A172 (cell line): ENCODE measurements at places on chromosomes 16 and 17. TPM values are rescaled to one million over a fixed set of nuclear protein-coding genes. Genes with fewer than 3 reads are reported as not detected.

The QRICH2 gene
- total RNA-seq, result 2.1 and 2.8 TPM in 2 replicates

The ZNF385C gene
- not detected in 2 replicates for total RNA-seq

The PDXDC1 gene
- total RNA-seq, result 80.5 and 89.8 TPM in 2 replicates

The ZNF785 gene
- total RNA-seq, result not detected in 2 replicates

The HOXB5 gene
- total RNA-seq, result 2.0 and 2.4 TPM in 2 replicates

The CEP295NL gene
- 0.81 and 0.89 TPM in 2 replicates for total RNA-seq

The ZSCAN10 gene
- total RNA-seq, result not detected in 2 replicates

The EVPL gene
- total RNA-seq, result not detected in 2 replicates

The CPNE7 gene
- 4.7 and 18.5 TPM in 2 replicates for total RNA-seq

The PPY gene
- not detected in 2 replicates for total RNA-seq

The ARL5C gene
- not detected in 2 replicates for total RNA-seq

The CA10 gene
- total RNA-seq, result not detected in 2 replicates

The GAS2L2 gene
- not detected in 2 replicates for total RNA-seq

The E4F1 gene
- 27.0 and 29.9 TPM in 2 replicates for total RNA-seq

The SLC4A1 gene
- not detected in 2 replicates for total RNA-seq

The MRC2 gene
- total RNA-seq, result 122 and 123 TPM in 2 replicates

The GINS2 gene
- 67.4 and 68.3 TPM in 2 replicates for total RNA-seq

GRCh38 chr17:16354585-16354984 lies 1.3 kb upstream of the CENPV start:
- no peak for DNase-seq

GRCh38 chr16:47063011-47063724 lies 80.6 kb downstream of the NETO2 start:
- DNase-seq, result no peak

- no peak for DNase-seq
These were observed 970 bp downstream of the EPN2 start for GRCh38 chr17:19238167-19238505.

- DNase-seq, result no peak
These were observed 357.9 kb downstream of the CNTNAP4 start for GRCh38 chr16:76634847-76635697.

DNA sequence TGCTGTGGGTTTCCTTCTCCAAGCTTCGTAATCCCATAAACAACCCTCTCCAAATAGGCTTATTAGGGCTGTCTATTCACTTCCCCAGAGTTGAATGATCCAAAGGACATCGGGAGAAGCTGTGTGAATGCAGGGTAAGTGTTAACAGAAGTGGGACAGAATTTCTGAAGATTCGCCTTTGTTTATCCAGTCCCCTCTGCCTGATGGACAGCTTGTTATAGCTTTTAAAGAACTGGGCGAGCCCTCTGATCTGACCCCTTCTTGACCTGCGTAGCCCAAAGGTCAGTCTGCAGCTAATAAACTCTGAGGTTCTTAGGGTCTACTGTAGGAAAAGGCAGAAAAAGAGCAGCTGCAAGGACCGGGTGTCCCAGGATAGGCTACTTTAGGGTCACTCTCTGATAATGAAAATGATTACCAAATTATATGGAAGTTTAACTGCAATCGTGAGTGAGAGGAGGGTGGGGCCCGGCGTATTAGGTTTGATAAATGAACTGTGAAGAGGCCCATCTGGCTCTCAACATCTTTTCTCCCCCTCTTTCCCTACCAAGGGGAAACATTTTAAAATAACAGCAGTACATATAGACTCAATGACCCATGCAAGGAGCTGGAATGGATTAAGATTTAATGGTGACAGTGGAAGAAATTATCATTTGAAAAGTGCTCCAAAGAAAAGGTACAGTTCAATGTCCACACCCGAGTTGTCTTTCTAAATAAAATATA lies 233.4 kb downstream of the FTO start:
- DNase-seq, result no peak

DNA sequence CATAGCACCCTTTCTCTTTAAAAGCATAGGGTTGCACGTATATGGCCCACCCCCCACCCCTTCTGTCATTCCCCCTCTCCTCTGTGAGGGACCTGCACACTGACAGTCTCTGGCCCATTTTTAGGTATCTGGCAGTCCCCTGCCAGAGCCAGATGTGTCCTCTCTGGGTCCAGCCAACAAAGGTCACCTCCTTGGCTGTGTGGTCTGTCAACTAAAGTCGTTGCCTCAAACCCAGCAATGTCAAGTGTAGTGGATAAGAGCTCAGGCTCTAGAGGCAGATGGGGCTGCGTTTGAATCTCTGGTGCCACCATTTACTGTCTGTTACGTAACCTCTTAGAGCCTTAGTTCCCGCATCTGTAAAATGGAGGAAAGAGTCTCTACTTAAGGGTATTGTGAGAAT lies 211.5 kb downstream of the MSI2 start:
- DNase-seq, result no peak

DNA sequence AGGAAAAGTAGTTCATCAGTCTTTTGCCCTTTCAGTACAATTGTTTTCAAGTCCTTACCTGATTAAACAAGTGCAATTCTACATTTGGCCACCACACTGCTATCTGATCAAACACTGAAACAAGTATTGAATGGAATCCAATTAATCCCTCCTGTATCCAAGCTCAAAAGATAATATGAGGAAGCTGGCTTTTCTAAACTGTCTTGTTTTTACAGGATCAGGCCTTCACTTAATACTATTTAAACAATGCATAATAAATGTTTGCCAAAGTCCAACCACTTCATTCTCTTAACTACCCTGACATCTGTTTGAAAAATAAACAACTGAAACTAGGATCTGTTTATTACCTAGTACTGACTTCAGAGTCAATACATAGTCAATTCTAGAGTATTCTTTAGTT lies 131.6 kb downstream of the MRTFB start:
- no peak for DNase-seq

DNA sequence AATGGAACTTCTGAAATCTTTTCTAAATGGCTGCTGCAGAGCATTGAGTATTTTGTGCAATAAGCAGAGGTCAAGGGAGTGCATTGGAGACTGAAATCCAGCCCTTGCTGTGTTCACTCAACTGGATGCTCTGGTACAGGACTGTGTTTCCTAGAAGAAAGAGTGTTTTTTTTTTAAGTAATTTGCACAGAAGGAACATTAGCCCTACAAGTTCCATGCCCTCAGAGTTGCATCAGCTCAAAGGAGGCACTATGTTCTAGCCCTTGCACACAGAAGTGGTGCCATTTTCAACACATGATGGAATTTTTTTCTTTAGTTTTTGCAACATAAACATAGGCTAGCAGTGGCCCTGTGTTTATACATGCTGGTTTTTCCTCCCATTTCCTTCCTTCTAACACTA lies 144.1 kb upstream of the HLF start:
- no peak for DNase-seq

DNA sequence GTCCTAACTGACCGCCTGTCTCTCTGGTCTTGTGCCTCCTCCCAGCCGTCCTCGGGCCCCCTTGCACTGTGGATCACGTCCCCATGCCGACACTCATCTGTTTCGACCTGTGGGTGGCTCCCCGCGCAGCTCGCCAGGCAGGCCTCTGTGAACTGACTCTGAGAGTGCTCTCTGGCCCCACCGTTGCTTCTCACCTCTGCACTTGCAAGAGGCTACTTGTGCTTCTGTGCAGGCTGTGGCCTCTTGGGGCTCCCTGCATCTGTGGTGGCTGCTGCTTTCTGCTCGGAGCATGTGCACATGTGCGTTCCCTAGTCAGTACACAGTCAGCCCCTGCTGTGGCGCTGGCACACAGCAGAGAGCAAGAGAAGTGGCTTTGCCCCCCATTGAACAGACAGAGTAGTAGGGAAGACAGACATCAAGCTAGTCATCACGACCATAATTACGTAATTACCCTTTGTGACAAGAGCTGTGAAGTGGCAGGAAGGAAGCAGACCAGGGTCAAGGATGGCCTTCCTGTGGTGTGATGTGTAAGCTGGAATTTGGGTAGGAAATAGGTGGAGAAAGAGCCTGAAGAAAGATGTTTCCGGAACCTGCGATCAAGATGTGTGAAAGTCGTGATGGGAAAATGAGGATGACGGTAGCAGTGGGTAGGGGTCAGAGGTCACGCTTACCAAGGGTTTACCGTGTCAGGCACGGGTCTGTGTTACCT lies 256.0 kb upstream of the CACNG5 start:
- no peak for DNase-seq

DNA sequence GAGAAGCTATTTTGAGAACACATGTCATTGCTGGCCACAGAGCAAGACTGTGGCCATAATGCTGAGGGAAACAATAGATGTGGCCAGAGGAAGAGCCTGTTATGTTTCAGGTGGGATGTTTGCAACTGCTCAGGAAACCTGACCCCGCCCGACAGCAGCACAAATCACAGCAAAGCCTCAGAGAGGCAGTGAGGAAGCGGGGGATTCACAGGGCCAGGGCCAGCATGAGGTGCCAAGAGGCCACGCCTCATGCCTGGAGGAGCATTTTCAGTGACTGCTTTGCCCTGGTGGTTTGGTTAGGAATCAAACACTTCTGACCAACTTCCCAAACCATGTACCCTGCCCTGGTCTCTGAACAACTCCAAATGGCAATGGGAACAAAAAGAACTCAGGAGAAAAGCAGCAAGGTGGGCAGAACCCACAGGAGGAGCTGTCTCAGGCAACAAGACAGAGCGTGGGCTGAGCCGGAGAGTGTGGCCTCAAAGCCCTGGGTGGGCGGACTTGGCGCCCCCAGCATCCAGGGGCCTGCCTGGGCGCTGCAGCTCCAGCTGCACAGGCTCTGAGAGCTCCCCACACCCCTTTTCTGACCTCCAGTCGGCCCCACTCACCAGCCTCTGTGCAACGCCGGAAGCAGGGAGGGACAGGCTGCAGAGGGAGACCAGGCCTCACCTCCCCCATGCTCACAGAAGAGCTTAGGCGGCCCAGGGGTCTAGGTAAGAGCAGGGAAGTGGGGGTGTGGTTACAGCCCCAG lies 20.6 kb downstream of the HIC1 start:
- DNase-seq, result peak; percentile 52

DNA sequence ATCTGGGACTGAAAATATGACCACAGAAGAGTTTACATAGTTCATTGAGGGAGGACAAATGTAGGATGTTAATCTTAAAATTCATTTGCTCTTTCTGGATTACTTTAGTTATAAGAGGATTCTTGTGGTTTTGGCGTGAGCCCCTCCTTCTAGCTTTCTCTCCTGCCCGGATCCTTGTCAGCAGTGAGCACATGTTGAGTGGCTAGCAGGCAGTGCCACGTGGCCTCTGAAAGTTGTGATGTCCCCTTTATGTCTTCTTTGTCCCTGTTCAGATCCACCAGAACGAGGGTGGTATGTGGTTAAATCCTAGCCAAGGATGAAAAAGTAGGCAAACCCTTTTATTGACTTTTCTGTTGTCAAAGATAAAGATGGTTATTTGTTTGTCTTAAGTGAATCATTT lies 83.8 kb downstream of the GNAO1 start:
- no peak for DNase-seq

DNA sequence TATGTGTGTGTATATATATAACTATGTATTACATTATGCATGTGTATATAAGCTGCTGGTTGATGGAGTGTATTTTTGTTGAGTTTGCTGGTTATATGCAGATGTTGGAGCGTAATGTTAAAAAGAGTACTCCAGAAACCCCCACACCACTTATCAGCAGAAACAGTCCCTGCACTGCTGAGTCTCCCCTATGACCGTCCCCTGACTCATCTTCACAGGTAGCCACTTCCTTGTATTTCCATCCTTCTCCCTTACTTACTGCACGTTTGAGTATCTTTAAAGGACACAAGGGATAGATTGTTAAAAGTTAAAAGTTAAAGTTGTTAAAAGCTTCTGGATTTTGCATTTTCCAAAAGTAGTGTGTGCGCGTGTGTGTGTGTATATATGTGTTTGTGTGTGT lies 853.9 kb upstream of the EEF2KMT start:
- no peak for DNase-seq

GRCh38 chr16:14576532-14576931 lies 53.5 kb downstream of the PARN start:
- DNase-seq, result no peak

- no peak for DNase-seq
These were observed 81.6 kb downstream of the CMIP start for GRCh38 chr16:81526199-81526598.

- DNase-seq, result peak; percentile 95
These were observed 21.0 kb downstream of the LGALS3BP start for GRCh38 chr17:78958641-78959127.

DNA sequence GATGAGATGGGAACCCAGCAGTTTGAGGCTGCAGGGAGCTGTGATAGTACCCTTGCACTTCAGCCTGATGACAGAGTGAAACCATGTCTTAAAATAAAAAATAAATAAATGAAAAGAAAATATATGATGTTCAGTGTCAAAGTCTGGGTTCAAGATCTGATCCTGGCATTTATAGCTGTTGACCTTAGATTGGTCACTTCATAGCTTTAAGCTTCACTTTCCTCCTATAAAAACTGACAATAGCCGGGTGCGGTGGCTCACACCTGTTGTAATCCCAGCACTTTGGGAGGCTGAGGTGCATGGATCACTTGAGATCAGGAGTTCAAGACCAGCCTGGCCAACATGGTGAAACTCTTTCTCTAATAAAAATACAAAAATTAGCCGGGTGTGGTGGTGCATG lies 5.2 kb upstream of the ZNF821 start:
- no peak for DNase-seq

DNA sequence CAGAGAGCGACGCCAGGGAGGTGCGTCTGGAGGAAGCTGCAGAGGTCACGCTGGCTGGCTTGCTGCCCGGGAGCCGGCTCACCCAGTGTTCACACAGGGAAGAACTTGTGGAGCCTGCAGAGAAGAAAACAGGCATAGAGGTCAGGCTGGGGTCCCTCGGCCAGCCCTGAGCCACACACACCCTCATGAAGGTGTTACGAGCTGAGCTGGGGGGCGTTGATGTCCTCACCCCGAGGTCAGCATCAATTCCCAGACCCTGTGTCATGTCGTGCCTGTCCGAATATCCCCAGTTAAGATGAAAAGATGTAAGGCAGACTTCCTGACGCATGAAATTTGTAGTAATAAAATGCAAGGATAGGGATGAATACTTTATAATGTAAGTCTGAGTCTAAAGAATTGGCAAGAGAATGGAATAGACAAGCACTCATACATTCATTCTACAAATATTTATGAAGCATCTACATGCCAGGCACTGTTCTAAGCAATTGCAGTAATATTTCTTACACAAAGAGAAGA lies 77.1 kb downstream of the USP31 start:
- peak; percentile 35 for DNase-seq
